ENCODE measurements at places on chromosomes 13 and 19.

DNA sequence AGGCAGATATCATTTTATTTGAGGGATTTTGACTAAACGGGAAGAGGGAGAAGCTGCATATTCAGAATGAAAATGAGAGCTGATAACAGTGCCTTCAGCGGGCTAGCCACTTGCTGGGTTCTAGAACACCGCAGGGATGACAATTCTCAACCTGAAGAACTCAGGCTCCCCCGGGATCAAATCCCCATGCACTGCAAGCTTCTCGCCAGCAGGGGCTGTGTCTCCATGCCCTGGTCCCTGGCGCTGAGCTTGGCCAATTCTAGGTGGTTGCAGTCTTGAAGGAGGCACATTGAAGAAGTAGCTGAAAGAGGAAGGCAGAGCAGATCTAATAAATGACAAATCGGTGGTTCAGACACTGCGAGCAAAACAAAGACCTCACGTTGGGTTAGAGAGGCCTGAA is 128.7 kb downstream of the UQCRFS1 start:
- DNase-seq: no peak

DNA sequence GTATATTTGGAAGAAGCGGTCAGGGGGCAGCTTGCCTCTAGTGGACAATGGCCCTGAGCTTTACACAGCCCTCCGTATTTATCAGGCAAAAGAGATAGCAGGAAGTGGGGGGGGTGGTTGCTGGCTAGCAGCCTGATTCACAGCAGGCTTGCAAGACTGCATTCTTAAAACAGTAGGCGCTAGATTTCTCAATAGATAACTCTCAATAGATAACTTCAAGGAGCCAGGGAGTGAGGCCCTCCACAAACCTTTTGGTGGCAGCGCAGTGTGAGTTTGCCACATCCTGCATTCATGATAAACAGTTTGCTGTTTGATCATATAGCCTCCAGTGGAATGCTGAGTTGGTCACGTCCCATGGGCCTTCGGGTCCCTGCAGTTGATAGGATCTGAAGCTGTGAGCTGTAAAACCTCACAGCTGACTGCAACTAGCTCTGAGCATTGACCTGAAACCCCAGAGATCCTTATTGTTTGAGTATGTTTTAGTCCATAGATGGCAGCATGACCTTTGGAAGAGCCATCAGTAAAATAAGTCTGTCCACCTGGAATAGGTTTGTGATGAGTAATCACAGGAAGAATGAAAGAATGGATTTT is 12.2 kb downstream of the FPR3 start:
- DNase-seq: peak; percentile 70

GRCh38 chr13:114049026-114049425 is 75.2 kb upstream of the C13orf46 start:
- peak; percentile 13 for DNase-seq

- no peak for DNase-seq
Measured at GRCh38 chr13:82480415-82480814, 1401.9 kb downstream of the SLITRK1 start.

DNA sequence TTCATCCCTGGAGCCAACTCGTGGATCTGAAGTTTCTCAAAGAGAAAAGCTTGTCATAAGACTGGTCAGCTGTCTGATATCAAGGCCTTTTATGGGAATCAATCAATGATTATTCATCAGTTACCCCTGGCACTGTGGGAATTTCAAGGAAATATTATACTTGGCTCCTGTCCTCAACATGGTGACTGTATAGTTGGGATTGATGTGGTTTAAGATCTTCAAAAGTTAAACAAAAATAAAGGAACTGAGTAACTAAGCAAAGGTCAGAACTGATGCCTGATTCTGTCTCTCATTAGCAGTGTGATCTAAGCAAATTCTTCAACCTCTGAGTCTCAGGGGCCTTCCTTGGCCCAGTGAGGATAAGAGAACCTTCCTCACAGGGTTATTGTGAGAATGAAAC is 22.2 kb upstream of the SERPINE3 start:
- DNase-seq: no peak

DNA sequence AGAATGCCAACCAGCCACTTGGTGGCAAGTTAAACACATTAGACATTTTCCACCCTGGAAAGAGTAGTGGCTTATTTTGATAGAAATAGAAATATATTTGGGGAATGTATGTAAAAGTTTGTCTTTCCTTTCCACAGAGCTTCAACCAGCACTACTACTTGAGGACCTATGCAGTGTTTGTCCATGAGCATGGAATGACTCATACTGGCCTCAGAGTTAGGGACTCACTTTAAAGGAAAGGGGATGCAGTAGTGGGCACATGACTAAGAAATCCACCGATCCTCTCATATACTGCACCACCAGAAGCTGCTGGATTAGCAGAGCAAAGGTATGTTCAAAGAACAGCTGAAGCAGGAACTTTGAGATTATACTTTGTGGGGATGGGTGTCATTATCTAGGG is 62.6 kb downstream of the LACC1 start:
- DNase-seq: no peak

DNA sequence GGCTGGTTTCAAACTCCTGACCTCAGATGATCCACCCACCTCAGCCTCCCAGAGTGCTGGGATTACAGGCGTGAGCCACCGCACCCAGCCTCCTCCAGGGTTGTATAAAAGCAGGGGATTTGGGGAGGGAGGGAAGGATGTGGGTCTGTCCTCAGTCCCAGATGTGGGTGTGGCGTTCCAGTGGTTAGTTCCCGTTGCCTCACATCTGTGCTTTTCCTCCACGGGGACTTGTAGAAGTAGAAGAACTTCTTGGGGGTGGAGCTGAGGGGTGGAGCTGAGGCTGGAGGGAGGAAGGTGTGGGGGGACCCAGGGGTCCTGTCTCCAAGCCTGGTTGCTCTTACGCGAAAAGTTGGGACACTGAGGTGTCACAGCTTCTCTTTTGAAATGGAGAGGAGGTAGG is 514 bp upstream of the MCEMP1 start:
- DNase-seq: peak; percentile 93

DNA sequence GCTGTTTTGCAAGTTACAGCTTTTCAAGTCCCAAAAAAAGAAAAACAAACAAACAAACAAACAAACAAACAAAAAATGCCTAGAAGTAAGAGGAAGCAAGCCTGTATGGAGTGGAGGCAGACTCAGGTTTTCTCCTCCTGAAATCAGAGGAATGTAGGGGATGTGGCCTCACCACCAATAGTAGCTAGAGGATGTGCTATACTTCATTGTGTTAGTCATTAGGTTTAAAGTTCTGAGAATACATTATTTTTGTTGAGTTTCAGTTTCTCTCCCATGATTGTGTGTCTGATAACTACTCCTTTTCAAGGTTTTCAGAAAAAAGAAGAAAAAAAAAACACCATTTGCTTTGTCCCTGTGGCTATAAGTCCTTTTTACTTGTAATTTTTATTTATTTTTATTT is 524.5 kb downstream of the GPC6 start:
- DNase-seq: no peak

- DNase-seq: no peak
Measured at GRCh38 chr19:19606021-19606420, 12.5 kb downstream of the PBX4 start.

DNA sequence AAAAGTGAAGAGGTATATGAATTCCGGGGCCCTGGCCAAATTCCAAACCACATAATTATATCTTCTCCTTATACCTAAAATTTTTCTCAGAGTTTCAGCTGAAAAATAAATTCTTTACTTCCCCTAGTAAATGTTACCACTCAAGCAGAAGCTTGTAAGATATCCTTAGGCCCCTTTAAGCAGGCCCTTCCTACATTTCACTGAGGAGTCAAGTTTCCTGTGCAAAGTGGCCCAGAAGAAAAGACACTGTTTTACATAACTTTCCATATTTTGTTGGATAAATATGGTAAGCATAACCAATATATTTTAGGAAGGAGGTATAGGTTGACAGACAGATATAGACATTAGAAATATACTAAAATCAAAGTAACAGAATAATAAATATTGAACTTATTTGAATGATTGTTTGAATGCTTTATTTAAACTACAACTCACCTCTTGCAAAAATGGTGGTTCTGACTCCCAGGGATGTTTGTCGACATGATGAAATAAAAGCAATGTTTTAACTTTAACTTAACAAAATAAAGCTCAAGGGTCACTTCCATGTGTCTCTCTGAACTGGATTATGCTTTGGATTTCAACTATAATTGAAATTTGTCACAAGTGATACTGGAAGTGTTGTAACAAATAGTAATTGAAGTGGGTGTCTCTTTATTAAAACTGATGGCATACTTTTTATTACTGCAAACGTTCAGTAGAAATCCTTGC is 141.2 kb downstream of the SPRY2 start:
- no peak for DNase-seq

DNA sequence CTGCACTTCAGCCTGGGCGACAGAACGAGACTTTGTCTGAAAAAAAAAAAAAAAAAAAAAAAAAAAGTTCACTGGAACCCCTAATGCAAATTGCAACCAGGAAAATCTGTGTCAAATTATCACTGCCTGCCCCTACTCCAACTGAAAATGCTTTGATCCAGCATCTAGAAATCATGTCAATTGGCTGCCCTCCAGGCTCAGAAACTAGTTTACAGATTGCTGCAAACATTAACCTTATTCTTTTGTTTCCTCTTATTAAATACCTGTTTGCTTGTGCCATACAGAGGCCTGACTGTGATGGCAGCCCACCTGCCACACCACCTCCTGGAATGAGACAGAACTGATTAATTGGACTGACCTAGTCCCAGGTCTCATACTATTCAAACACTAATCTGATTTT is 18.6 kb upstream of the AKT2 start:
- DNase-seq: no peak

GRCh38 chr13:32910530-32910929 is 105.7 kb upstream of the KL start:
- no peak for DNase-seq

- no peak for DNase-seq
Measured at GRCh38 chr13:94298346-94298745, 181.1 kb downstream of the DCT start.

GRCh38 chr19:38294090-38294489 is 10.0 kb upstream of the C19orf33 start:
- DNase-seq: no peak

Data from inflammatory macrophage (primary cell).